Activated T-cell treated with anti-CD3 and anti-CD28 coated beads, Interleukin-2, amount 50 U/mL, for 48 hours (primary cell): ENCODE measurements at places on chromosomes 13 and 19.

GRCh38 chr13:83232626-83233025 is 649.6 kb downstream of the SLITRK1 start:
- DNase-seq = no peak

DNA sequence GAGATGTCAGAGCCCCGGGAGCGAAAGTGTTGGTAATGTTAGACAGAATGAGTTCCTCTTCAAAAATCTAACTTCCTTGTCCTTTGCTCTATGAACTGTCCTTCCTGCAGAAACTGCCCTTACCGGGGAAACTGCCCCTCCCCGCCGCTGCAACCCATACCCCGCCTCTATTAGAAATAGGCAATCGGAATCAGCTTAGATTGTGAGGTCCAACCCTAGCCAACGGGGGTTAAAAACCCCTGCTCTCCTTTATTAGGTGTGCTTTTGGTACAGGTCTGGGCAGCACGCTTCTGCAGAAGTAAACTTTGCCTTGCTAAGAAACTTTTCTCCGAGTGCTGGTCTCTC is 11.5 kb upstream of the CAPNS1 start:
- DNase-seq = no peak

DNA sequence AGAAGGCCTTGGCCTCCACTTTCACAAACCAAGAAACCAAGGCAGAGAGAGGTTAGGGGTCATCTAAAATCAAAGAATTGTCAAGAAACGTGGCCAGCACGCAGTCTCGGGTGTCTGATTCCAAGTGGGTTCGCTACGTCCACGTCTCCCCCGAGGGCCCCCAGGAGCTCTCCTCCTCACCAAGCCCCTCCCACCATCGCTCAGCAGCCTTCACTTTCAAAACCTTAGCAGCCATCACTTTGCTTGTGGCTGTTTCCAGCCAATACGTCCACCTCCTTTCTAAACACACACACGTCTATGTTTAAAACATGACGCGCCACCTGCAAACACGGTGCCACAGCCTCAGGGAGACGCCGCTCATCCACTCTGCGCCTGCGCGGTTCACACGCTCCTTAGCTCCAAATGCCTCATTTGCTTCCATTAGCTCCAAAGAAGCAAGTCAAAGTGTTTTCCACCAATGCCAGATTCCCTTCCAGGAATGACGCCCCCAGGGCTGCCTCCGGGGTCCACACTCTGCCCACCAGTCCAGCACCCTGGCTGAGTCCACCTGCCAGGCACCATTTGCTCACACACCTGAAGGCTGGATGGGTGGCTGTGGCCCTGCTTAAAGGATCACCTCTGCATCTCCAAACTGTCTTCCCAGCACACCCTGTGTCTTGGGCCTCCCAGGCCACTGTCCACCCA is 5.5 kb downstream of the RASA3 start:
- DNase-seq = no peak

- DNase-seq = no peak
These were observed 704 bp downstream of the ZNF814 start for GRCh38 chr19:57888107-57888559.

- no peak for DNase-seq
These were observed 36.7 kb downstream of the LNX2 start for GRCh38 chr13:27583645-27584044.

DNA sequence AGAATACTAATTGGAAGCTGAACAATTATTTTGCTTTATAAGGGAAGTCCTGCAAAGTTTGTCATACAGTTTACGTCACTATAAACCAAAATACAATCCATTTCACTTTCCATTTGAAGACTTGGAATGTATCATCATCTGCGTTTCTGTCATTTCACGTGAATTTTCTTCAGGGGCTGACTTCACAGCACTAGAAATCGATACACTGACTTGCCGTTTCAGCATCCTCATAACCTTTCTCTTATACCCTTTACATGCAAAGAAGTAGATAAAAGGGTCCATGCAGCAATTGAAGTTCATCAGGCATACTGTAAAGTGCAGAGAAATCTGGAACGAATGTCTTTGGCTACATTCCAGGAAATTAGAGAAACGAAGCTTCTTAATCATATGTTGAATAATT is 12.2 kb downstream of the GPR183 start:
- no peak for DNase-seq

DNA sequence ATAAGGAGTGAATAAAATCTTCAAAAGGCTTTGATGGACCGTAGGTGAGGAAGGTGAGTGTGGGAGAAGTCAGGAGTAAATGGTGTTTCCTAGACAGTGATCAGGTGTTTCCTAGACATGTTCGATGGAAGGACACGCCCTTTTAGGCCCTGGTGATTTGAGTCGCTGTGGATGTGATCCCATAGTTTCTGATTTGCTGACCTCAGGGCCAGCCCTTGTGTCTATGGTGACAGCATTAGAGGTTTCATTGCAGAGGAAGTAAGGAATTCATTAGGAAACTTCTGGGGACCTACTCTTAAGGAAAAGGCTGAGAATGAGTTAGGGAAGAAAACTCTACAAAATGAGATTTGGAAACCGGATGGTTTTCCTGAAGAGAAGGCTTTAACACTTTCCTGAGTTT is 31.5 kb upstream of the RNF113B start:
- no peak for DNase-seq

GRCh38 chr19:6728346-6728745 is 7.9 kb upstream of the C3 start:
- no peak for DNase-seq

GRCh38 chr19:45249261-45250033 is 1.6 kb upstream of the MARK4 start:
- DNase-seq = no peak

DNA sequence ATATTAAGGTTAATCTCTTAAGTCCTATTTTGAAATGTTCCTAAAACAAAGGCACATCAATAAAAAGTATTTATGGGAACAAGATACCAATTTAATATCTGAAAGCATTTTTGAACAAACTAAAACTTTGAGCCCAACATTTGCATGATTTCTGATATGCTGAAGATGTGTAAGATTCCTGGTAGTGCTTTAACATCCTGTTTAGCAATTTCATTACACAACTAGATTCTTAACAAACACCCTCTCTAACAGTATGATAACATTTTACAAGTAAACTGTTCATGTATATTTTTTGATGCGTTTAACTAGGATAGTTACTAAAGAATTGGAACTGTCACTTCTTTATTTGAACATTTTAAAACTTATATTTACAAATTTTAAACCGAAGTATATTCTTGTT is 63.9 kb downstream of the DACH1 start:
- DNase-seq = no peak

GRCh38 chr13:26054896-26055295 is 3.1 kb upstream of the SHISA2 start:
- no peak for DNase-seq

DNA sequence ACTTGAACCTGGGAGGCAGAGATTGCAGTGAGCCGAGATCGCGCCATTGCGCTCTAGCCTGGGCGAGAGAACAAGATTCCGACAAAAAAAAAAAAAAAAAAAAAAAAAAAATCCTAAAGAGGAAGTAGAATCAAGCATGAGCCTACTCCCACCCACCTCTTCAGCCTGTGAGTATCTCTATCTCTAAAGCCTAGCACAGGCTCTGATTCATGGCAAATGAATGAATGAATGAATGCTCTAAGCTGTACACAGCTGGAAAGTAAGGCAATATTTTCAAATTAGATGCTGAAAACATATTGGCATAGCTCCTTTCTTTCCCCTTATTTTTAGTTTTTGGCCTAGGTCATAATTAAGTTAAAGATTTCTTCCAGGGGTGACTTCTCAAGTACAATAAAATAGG is 35.7 kb upstream of the FAM216B start:
- no peak for DNase-seq

GRCh38 chr13:94914895-94915294 is 202.6 kb upstream of the SOX21 start:
- DNase-seq = no peak

- no peak for DNase-seq
These were observed 50.6 kb downstream of the TNFRSF19 start for GRCh38 chr13:23620613-23621315.

DNA sequence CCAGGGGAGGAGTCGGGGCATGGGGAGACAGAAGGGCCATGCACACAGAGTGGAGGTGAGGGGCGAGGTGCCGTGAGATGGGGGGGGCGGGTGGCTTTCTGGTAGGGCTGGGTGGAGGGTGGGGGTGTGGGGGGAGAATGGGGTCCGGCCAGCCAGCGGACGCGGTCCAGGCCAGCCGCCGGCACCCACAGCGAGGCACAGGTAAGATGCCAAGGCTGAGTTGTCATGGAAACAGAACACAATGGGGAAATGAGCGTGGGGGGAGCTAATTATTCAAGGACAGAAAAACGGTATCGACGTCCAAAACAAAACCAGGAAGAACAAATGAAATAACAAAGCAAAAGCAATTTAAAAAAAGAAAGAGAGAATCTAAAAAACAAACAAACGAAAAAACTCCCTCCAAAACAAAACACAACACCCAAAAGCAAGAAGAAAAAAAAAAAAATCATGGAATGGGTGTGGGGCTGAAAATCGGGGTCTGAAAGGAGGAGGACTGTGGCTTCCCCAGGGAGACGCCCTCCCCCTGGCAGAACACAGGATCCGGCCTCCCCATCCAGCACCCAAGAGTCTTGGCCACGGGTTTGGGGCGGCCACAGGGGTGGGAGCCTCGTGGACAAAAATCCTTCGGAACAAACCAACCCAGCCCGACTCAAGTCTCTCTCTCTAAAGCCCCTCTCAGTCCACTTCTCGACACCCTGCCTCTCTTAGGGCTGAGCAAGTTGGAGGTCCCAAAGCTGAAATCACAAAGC is 92.5 kb downstream of the PTPRS start:
- DNase-seq = no peak

- DNase-seq = no peak
These were observed 358.9 kb upstream of the NBEA start for GRCh38 chr13:34583181-34583580.

DNA sequence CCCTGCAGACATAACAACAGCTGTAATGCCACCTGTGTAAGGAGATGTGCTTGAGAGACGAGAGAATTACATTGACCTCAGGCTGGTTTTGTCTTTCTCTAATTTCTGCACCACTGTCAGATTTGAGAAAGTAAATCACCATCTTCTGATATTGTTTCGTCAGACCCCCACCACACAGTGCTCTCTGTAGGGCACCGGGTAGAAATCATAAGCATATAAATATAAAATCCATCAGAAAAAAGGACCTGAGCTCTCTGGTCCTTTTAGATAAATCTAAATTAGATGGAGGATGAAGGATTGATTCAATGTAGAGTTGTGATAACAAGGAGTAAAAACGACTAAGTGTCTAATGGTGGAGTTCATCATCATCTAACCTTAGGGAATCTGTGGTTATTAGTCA is 1981.0 kb upstream of the PRR20A start:
- no peak for DNase-seq

- DNase-seq = no peak
These were observed 17.5 kb downstream of the MIPEP start for GRCh38 chr13:23871616-23872220.

GRCh38 chr19:6078068-6078467 is 32.2 kb downstream of the RFX2 start:
- DNase-seq = no peak

- no peak for DNase-seq
These were observed 193.7 kb upstream of the RFC3 start for GRCh38 chr13:33624253-33624652.

DNA sequence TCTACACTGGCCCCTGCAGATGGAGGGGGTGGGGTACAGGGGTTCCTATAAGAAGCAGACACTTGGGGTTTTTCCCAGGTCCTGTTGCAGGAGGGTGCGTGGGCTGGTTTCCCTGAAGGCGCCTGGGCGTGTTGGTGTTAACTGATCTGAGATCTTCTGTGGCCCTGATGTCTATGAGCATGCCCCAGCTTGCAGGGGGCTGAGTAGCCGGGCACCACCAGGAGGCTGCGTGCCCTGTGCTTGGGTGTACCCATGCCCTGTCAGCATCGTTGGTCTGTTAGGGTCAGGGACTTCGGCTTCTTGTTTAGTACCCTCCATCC is 45.3 kb downstream of the CAPN12 start:
- DNase-seq = no peak

GRCh38 chr13:31588893-31589292 is 150.4 kb upstream of the RXFP2 start:
- no peak for DNase-seq

DNA sequence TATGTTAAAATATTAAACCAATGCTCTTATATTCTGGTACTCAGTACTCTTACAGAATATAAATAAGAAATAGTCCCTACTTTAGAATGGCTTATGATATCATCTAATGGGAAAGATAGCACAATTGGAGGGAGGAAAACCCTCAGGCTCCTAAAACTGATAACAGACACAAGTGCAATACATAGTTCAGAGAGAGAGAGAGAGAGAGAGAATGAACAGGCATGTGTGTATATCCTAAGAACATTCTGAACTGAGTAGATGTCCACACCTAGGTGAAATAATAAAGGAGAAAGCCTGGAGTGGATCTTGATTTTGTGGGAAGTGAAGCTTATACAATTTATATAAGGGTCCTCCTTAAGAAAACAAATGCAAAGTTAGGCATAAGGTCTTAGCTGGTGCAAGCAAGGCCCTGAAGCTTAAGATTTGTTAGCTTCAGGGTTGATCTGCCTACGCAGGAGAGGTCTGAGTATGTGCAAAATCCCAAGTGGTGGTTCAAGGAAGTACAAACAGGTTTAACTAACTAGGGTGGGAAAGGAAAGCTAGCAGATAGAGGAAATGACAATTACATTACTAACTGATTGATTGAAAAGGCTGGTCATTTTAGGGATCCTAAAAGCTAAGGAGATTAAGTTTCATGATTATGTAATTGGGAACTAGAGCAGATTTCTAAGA is 53.3 kb downstream of the SOX21 start:
- DNase-seq = no peak
